ENCODE measurements at places on chromosomes 6 and 20.

- DNase-seq, result peak; percentile 80
These were observed 3.9 kb downstream of the ATXN1 start for GRCh38 chr6:16757332-16757731.

GRCh38 chr20:37096415-37097041, 731 bp upstream of the RBL1 start:
- DNase-seq, result peak; percentile 56

DNA sequence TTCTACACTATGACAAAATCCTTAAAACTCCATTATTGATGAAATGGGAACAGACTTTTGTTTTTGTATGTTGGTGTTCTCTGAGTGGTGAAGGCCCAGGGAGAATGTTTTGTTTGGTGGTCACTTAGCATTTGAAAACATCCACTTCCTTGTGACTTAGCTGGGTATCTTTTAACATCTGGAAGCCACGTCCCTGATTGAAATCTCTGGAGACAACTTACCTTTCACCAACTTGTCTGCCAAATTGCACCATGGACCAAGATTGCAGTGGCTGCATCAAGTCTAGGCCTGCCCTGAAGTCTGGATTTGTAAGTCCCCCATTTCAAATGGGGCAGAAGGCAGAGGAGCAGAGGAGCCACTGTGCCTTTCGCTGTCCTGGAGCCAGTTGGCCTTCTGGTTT, 534 bp upstream of the EFCAB8 start:
- no peak for DNase-seq

GRCh38 chr6:97040355-97040860, 115.9 kb downstream of the KLHL32 start:
- no peak for DNase-seq

DNA sequence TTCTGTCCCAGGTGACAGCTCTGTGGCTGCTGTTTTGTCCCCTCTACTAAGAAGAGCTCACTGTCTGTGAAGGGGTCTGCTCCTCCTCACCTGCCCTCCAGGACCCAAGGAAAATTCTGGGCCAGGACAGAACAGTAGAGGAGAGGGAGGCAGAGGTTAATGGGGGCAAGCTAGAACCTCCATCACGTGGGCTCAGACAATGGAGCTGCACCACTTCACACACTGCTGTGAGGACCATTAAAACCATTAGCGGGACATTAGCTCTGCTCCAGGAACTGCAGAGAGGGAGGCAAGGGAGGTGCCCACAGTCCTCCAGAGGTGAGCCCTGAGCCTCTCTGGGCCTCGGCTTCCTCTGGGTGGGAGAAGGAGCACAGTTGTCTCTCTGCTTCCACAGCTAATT, 78.4 kb downstream of the NOL4L start:
- no peak for DNase-seq

DNA sequence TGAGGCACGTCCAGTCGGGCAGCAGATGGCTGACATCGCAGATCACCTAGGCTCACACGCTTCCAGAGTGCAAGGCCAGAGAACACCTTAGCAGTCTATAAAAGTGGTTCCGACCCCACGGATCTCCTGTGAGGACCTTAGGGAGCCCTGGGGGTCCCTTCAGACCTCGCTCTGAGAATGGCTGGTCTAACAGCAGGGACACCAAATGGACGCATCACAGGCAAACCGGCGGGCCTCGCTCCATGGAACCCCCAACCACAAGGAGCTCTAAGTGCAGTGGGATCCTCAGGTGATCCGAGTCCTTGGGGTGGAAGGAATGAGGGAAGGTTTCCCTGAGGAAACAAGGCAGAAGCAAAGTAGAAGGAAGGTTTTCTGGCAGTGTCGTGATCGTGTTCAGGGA, 135.4 kb downstream of the SMOC2 start:
- DNase-seq, result no peak

GRCh38 chr20:24837781-24838450, 111.2 kb upstream of the CST7 start:
- no peak for DNase-seq

DNA sequence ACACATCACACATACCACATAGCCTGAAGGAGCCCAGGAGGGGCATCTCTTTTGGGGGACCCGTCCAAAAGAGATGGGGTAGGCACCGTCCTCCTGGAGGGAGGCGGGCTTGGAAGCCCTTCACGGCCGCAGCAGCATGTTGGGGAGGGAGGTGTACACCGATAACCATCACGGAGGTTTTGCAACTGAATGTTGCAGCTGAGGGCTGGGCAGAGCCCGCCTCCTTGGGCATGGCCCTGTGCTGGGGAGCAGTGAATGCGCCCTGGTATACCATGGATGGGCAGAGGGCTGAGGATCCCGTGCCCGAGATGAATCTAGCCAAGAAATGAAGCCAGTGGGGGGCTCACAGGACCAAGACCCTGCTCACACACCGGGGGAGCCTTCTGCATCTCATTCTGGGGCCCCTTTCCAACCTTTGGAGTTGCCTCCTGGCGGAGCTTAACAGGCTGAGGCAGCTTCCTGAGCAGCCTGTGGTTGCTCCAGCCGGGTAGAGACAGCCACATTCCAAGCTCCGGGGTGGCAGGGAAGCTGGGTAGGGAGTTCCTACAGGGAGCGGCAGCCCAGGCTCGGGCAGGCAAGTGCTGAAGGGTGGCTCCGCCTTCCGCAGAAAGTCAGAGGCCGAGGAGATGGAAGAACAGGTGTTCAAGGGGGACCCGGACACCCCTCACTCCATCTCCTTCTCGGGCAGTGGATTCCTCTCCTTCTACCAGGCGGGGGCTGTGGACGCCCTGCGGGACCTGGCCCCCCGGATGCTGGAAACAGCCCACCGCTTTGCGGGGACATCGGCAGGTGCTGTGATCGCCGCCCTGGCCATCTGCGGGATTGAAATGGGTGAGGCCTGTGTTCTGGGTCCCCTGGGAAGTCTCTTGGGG, at the start of gene PNPLA1:
Gene PNPLA1, plus strand, starts transcription at position 227 of the 872 bp plus-strand sequence. Its CDS starts 400 bp downstream, at position 627.
- peak; percentile 47 for DNase-seq

DNA sequence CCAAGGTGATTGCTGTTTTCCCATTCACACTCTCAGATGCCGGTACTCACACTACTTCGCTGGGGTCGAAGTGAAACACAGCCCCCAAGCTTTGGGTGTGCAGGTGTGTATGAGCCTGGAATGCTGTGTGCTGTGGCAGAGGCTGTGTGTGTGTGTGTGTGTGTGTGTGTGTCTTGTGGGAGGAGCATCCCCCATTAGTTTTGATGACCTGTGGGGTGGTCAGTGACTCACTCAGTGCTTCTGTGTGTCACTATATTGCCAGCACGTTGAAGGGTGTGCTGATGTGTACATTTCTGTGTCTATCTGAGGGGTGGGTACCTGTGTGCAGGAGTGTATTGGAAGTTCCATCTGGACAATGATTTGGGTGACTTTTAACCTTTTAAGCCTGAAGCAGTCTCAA, 5.0 kb upstream of the SLC12A5 start:
- no peak for DNase-seq

DNA sequence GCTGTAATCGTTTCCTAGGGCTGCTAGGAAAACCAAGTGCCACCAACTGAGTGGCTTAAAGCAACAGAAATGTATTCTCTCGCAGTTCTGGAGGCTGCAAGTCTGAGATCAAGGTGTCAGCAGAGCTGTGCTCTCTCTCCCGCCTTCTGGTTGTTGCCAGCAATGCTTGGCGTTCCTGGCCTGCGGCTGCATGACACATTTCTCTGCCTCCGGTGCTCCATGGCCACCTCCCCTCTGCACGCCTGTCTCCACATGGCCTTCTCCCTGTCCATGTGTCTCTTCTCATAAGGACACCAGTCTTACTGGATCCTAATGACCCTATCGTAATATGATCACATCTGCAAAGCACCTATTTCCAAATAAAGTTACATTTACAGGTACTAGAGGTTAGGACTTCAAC, 91.7 kb upstream of the AKAP12 start:
- no peak for DNase-seq

DNA sequence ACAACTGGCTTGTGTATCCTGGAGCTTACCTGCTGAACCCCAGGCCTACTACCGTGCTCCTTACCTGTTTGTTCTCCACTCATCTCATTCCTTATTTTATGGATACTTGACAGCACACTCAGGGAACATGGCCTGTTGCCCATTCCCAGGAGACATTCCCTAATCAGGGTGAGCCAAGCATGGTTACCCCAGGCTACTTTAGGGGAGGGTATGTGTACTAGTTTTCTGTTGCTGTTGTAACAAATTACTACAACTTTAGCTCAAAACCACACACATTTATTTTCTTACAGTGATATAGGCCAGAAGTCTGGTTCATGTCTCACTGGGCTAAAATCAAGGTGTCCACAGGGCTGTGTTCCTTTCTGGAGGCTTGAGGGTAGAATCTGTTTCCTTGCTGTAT, 15.0 kb upstream of the TRAM2 start:
- no peak for DNase-seq

DNA sequence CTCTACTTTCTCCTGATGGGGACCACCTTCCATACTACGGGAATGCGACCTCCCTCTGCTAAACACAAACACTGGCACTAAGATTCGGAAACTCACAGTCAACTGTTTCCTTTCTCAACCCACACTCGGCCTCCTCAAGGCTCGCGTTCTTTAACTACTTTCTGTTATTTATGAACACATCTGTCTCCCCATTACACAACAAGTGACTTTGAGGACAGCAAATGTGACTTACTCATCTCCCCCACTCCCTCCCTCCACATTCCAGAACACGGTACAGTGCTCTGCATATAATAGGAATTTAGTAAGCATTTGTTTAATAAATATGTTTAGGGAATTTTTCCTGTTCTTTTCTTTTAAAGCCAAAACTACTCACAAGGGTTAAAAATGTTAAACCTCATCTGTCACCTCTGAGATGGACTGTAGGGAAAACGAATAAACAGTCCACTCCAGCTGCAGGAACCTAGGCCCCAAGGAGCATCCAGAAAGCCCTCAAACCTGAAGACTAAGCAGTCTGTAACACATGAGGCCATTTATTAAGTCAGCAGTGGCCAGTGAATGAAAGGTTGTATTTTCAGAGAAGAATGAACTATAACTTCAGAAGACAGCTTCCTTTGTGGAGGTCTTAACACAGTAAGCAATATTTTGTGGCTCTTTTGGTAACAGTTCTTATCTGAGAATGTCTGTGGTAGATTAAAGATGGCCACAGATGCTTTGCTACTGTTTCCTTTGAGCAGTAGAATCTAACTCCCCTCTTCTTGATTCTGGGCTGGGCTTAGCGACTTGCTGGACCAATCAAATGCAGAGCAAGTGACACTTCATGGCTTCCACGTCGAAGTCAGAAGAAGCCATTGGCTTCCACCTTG, 209.6 kb upstream of the DTNBP1 start:
- DNase-seq, result peak; percentile 52

GRCh38 chr6:20680697-20681165, 146.5 kb downstream of the CDKAL1 start:
- no peak for DNase-seq

DNA sequence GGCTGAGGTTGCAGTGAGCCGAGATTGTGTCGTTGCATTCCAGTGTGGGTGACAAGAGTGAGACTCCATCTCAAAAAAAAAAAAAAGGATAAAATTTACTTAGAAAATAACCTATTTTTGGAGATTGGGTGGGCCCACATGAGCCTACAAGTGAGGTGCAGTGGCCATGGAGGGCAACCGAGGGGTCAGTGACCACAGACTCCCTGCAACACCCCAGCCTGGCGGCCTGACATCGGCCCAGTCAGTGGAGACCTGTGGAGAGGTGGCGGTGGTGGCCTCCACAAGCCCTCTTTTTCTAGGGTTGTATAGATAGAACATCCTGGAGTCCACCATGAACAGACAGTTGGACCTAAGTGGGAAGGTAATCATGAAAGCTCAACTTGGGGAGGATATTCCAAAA, 52.7 kb downstream of the BTBD9 start:
- no peak for DNase-seq

GRCh38 chr6:170034294-170034693, 256.6 kb downstream of the DLL1 start:
- DNase-seq, result no peak

DNA sequence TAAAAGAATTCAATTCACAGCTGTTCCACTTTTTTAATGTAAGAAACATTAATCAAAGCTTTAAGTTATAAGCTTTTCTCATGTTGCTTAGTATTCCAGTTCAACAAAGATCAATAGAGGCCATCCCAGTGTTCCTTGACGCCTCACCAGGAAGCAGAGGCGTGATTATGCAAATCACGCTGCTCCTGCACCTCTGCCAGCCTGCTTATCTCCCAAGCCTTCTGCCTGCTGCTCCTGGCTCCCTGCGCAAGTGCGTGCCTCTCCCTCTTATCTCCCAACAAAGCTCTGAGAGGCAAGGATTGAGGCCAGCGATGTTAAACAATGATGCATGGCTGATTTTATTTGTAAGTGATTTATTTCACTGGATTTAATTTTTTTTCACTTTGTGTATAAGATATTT, 42.8 kb downstream of the INSM1 start:
- DNase-seq, result no peak

GRCh38 chr6:88013015-88013414, 34.6 kb upstream of the SPACA1 start:
- DNase-seq, result no peak

- DNase-seq, result no peak
These were observed 24.1 kb downstream of the AFDN start for GRCh38 chr6:167850782-167851181.

- no peak for DNase-seq
These were observed 62.2 kb downstream of the ARFGEF2 start for GRCh38 chr20:48983423-48984400.

DNA sequence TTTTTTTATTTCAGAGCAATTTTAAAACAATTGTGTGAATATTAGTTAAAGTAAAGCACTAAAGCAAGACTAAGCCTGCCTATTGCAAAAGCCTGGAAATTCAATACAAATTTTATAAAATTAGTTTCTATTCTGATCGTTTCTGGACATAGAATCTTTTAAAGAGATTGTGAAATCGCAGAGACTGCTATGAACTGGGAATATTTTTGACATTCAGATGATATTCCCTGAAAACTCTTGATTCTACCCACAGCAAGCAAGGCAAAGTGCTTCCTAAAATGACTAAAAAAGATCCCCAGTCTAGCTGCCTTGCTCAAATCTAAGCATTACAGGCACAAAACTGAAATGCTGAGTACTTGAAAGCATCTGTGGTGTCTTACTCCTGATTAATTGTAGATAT, 187.6 kb upstream of the CEP162 start:
- DNase-seq, result no peak

- no peak for DNase-seq
These were observed 33.5 kb downstream of the DYNLT1 start for GRCh38 chr6:158611039-158611438.

DNA sequence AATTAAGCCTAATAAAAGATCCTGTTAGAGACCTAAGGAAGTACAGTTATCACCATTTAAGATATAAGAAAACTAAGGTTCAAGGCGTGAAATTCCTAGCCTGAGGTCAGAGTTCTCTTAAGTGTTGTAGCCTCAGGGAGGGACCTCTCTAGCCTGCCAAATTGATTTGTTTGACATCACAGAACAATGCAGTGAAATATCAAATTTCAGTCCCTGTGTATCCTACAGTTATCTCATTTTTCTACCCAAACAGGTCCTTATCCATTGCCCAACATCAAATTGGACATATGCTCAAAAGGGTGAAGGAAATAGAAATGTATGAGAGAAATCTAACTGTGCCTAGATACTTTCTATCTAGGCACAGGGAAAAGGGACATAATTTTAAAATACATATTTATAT, 63.0 kb downstream of the NCOA7 start:
- no peak for DNase-seq

GRCh38 chr6:6915219-6915618, 192.5 kb upstream of the RREB1 start:
- peak; percentile 71 for DNase-seq

- no peak for DNase-seq
These were observed 37.5 kb downstream of the FKBP5 start for GRCh38 chr6:35651244-35651643.

GRCh38 chr6:101011186-101011585, 130.1 kb upstream of the ASCC3 start:
- no peak for DNase-seq
